ENCODE measurements at places on chromosomes 12 and 14. TPM values are rescaled to one million over a fixed set of nuclear protein-coding genes. Genes with fewer than 3 reads are reported as not detected.

PNMA1 gene
- 14.5 TPM for total RNA-seq

EPS8 gene
- total RNA-seq, result 0.61 TPM

MIP gene
- total RNA-seq, result not detected

HCAR1 gene
- total RNA-seq, result 0.07 TPM

BMP4 gene
- total RNA-seq, result not detected

ATXN2 gene
- 89.0 TPM for total RNA-seq

FLRT2 gene
- not detected for total RNA-seq

APOF gene
- 0.38 TPM for total RNA-seq

SLC25A21 gene
- not detected for total RNA-seq

BAZ1A gene
- total RNA-seq, result 58.6 TPM

SYNDIG1L gene
- total RNA-seq, result not detected

PRH2 gene
- not detected for total RNA-seq
